ENCODE measurements at places on chromosomes 4 and X.

DNA sequence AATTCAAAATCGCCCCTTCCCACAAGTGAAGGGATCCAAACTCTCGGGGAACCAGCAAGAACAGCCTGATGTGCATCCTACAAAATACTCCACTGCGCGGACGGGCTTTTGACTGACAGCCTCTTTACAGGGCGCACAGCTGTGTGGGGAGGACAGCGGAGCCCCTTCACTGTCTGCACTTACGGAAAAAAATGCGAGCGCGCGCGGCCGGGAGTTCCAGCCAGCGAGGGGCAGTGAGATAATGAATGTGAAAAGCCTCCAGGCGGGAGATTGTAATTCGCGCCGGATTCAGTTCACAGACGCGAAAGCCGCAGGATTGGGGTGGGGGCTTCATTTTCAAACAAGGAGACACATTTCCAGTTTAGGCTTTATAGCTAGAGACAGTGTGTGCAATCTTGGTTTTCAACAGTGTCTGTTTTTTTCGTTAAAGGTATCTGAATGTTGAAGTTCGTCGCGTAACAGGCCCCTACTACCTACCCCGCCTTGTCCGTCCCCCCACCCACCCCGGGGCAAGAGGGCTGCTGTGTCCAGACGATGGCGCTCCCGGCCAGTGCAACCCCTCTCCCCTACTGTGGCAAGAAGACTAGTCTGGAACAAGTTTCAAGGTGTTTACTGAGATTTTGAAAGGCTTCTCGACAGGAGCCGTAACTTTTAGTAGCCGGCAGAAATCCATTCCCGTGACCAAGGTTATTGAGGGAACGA lies 1.7 kb upstream of the GPR50 start:
- DNase-seq, result peak; percentile 30

GRCh38 chr4:107129076-107129475 lies 93.0 kb upstream of the DKK2 start:
- DNase-seq, result no peak

- DNase-seq, result no peak
These were observed 8.7 kb downstream of the ATP11C start for GRCh38 chrX:139924069-139924695.

GRCh38 chr4:173417833-173418232 lies 18.9 kb upstream of the SCRG1 start:
- DNase-seq, result no peak

- DNase-seq, result no peak
These were observed 7.6 kb downstream of the KLF3 start for GRCh38 chr4:38671592-38671940.

DNA sequence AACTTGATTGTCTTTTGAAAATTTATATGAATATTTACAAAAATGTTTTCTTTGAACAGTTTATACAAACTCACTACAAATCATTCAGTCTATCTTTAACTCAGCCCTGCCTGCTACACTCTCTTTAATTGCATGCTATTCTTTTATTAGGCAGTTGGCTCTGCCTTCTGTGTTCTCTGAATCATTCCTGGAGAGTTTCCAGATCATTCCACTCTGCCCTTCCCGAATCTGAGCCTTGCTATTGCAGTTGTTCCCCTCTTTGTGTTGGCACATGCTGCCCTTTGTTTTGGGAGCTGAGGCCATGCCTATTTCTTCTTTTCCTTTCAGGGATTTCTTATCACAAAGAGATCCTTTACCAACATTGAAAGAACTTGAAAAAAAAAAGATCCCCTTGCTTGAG lies 8.7 kb upstream of the TECRL start:
- DNase-seq, result peak; percentile 9

All from iPS-NIHi11 (cell line).